Caki2 (cell line): ENCODE measurements at places on chromosomes 2 and 18.

DNA sequence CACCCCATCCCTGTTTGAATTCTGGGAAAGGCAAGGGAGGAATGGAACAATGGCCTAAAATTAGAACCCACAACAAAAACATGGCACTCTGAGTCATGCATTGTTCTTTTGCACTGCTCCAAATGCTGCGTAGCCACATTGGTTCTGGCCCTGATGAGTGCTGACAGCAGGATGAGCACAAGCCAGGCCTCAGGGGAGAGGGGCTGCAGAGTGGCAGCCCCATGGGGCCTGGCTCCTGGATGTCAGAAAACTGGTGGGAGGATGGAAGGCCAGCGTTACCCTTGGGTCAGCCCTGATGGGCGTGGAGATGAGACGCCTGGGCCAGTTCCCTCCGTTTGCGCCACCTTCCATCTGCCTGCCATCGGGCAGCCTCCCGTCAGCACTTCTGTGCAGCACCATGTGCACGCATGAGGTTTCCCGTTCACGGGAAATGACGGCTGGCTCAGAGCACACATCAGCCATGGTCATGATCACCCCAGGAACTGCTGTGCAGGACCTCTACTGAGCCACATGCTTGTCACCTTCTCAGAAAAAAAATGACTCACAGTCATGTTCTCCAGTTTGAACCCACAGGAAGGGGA lies 65.6 kb downstream of the CYP26B1 start:
- DNase-seq, result no peak

DNA sequence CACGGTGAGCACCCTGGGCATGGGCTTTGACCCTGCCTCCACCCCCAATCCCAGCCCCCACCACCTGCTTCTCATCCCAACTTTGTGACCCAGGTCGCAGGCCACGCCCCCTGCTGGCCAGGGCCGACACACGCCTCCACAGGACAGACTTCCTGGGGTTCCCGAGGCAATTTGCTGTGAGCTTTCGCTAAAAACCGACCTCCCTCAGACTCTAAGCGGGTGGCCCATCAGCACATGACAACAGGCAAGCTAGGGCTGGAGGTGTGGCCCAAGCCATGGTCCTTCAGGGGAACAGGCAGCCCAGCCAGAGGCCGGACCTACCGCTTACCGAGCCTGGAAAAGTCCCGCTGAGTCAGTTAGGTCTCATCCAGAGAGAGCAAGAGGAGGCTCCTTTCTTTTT lies 31.9 kb downstream of the C1QL2 start:
- no peak for DNase-seq

- peak; percentile 39 for DNase-seq
Measured at GRCh38 chr2:105104208-105104731, 66.4 kb downstream of the MRPS9 start.

GRCh38 chr2:214565246-214565645 lies 154.4 kb downstream of the VWC2L start:
- DNase-seq, result no peak

DNA sequence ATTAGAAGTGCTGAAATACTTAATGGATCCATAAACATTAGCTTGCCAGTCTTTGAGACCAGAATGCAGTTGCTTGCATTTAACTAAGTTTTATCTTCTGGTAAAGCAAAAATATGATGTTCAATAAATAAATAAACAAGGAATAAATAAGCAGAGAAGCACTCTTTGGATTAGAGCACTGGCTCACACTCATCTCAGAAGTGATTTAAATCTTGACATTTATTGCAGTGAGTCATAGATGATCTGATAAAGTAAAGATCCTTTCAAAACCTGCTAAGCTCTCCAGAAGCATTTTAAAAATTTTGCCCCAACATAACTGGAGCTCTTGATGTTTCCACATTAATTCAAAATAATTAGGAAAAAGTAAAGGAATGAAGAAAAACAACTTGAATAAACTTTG lies 66.8 kb downstream of the KYNU start:
- peak; percentile 35 for DNase-seq

- DNase-seq, result no peak
Measured at GRCh38 chr18:45171679-45172191, 443.5 kb upstream of the SLC14A2 start.
